ENCODE measurements at places on chromosomes 4 and X.

DNA sequence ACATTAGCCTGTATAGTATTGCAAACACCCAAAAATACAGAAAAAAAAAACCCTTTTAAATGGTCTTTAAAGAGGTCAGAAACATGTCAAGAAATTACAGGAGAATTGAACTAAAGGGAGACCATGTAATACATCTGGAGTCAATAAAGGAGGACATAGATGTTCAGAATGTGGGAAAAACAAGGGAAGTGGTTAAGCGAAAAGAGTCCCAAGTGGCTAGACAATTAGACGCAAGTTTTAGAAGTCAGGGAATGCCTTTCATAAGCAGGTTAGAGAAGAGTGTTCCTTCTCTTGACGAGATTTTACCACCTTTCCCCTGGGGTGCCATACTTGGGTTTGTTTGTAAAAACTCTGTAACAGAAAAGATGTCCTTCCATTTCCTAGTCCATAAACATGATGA, 7.8 kb downstream of the LNX1 start:
- H3K27me3 ChIP-seq, result no peaks in the 10 kb centered on the region
- no peak for DNase-seq
- no peaks in the 10 kb centered on the region for H3K36me3 ChIP-seq

DNA sequence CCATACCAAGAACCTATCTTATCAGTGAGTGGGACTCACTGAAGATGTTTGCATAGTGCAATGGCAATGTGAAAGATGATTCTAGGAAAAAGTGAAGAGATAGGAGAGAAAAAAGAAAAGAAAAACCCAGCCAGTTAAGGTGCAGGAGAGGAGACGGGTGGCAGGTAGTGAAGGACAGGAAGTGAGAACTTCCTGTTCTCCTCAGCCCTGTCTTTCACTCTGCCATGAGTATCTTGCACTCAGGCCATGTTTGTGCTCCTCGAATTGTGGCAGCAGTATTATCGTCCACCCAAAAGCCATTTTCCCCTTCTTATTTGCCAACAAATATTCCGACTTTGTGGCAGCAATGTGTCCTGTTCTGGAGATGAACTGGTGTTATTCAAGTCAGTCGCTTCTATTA, 8.6 kb upstream of the ENPEP start:
- no peak overlapping the region for H3K4me3 ChIP-seq
- H3K27me3 ChIP-seq, result no peaks in the 10 kb centered on the region
- DNase-seq, result no peak
- H3K36me3 ChIP-seq, result no peaks in the 10 kb centered on the region
- H3K27ac ChIP-seq, result no peak overlapping the region

- no peak overlapping the region for H3K27ac ChIP-seq
- no peaks in the 10 kb centered on the region for H3K27me3 ChIP-seq
- peaks cover 58% of the 10 kb centered on the region for H3K36me3 ChIP-seq
- peaks cover 38% of the 10 kb centered on the region for H3K4me1 ChIP-seq
- no peak for DNase-seq
Observed at GRCh38 chr4:6857009-6857882, 52.4 kb upstream of the TBC1D14 start.

DNA sequence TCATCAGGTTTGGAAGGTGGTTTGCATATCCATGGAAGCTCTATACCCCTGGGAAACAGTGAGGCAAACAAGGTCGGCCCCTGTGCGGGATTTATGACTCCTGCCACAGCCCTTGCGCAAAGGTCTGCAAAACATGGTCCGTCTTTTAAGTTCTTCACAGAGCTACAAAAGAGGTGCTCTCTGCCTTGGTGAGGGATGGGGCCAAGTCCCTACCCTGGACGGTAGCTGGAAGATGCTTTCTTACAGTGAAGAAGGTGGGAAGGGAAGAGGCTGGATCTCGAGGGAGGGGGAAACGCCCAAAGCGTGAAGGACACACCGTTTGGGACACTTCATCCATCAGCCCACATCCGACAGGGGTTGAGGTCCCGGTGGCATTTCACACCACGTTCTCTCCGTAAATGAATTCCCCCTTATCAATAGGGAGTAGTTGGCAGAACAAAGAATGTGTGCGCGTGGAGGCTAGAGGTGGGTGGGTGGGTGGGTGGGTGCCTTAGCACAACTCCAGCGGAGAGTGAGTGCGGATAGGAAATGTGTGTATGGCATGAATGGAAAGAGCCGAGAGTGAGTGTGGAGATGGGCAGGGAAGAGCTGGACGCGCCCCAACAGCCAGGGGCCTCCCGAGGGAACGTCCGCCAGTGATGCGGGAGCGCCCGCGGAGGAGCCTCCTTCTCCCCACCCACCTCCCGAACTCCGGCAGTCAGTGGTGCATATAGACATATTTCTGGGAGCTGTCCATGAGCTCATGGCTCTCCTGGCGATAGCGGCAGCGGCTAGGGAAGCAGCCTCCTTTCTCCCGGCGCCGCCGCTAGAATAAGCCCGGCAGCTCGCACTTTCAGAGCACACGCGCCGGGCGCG, 68.3 kb downstream of the LARP7 start:
- peak; percentile 78 for DNase-seq
- no peaks in the 10 kb centered on the region for H3K36me3 ChIP-seq
- H3K27ac ChIP-seq, result no peak overlapping the region
- H3K4me1 ChIP-seq, result peaks cover 3% of the 10 kb centered on the region

DNA sequence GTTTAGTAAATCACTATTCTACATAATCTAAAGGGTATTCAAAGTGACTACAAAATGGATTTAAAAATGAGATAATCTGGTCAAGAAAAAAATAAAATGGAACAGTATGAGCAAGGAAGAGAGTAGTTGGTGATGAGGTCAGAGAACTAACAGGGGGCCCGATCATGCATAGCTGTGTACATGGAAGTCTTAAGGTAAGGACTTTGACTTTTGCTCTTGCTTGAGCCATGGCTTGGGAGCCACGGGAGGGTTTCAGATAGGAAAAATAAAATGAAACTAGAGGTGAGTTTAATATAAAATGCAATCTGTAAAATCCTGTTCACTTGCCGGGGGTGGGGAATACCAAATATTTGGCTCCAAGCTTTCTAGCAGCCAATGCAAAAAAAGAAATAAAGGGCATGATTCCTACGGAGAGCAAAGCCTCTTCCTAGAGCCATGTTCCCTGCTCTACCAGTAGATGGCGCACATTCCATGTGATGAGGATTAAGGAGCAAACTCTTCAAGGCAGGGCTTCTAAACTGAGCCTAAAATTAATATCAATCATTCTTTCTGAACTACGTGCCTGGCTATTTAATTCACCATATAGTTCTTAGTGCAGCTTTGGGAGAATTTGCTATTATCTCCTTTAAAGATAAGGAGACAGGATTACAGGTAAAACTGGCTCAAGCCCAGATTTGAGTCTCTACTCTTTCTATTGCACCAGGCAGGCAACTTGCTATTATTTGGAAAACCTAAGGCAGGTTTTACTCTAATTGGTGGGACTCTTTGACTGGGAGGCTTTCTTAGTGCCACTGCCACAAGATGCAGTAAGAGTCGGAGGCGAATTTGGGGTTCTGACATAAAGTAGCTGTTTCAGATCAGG, 6.8 kb upstream of the CLCN5 start:
- no peaks in the 10 kb centered on the region for H3K36me3 ChIP-seq
- no peak overlapping the region for H3K27ac ChIP-seq
- no peaks in the 10 kb centered on the region for H3K27me3 ChIP-seq
- H3K4me3 ChIP-seq, result no peak overlapping the region

GRCh38 chrX:135707880-135708279, 5.6 kb upstream of the CT45A1 start:
- H3K27ac ChIP-seq, result no peak overlapping the region
- no peaks in the 10 kb centered on the region for H3K27me3 ChIP-seq
- H3K36me3 ChIP-seq, result no peaks in the 10 kb centered on the region
- H3K4me3 ChIP-seq, result no peak overlapping the region
- no peak for DNase-seq
- no peaks in the 10 kb centered on the region for H3K4me1 ChIP-seq

DNA sequence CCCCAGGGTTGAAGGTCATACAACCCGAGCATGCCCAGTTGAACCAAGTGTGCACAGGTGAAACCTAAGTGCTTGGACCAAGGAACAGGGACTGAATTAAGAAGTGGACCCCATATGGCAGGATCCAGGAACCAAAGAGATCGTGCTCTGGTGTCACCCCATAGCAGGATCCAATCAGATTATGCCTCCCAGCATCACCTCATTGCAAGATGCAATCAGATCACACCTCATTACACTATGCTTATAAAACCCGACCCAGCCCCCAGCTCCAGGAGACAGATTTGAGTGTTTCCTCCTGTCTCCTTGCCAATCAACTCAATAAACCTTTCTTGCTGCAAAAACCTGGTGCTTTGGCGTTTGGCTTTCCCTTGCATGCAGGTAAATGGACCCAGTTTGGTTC, 37.6 kb downstream of the EFHC2 start:
- no peaks in the 10 kb centered on the region for H3K4me1 ChIP-seq
- H3K27me3 ChIP-seq, result no peaks in the 10 kb centered on the region
- H3K27ac ChIP-seq, result no peak overlapping the region
- no peak overlapping the region for H3K4me3 ChIP-seq

- H3K4me1 ChIP-seq, result no peaks in the 10 kb centered on the region
- no peaks in the 10 kb centered on the region for H3K27me3 ChIP-seq
- no peak overlapping the region for H3K4me3 ChIP-seq
- no peak for DNase-seq
- no peak overlapping the region for H3K27ac ChIP-seq
Observed at GRCh38 chrX:134572816-134573682, 85.2 kb downstream of the PLAC1 start.

GRCh38 chr4:154344686-154345085, 146.9 kb downstream of the DCHS2 start:
- H3K36me3 ChIP-seq, result no peaks in the 10 kb centered on the region
- no peak for DNase-seq
- H3K27me3 ChIP-seq, result no peaks in the 10 kb centered on the region
- no peaks in the 10 kb centered on the region for H3K4me1 ChIP-seq

DNA sequence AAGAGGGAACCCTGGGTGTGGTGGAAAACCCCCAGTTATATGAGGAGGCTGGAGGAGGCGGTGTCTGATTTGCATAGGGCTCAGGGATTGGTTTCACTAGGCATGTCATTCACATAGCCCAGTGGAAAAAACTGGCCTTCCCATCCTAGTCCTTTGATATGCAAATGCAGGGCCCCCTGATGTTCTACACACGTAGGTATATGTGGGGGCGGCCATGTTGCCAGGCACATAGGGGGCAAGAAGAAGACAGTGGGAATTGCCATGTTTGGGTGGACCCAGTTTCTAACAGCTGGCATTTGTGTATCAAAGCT, 34.0 kb upstream of the ENPP6 start:
- no peaks in the 10 kb centered on the region for H3K27me3 ChIP-seq
- no peak overlapping the region for H3K27ac ChIP-seq
- H3K4me1 ChIP-seq, result no peaks in the 10 kb centered on the region
- no peak for DNase-seq

- no peak overlapping the region for H3K27ac ChIP-seq
- no peak overlapping the region for H3K4me3 ChIP-seq
- no peaks in the 10 kb centered on the region for H3K36me3 ChIP-seq
Observed at GRCh38 chr4:113588895-113589668, 172.5 kb downstream of the CAMK2D start.

- H3K36me3 ChIP-seq, result no peaks in the 10 kb centered on the region
- H3K4me3 ChIP-seq, result no peak overlapping the region
- H3K27me3 ChIP-seq, result no peaks in the 10 kb centered on the region
- peaks cover 39% of the 10 kb centered on the region for H3K4me1 ChIP-seq
- DNase-seq, result peak; percentile 92
Observed at GRCh38 chr4:1201851-1202525, 29.6 kb upstream of the SPON2 start.

GRCh38 chr4:155724731-155725130, 34.1 kb upstream of the GUCY1B1 start:
- H3K27ac ChIP-seq, result no peak overlapping the region
- no peaks in the 10 kb centered on the region for H3K36me3 ChIP-seq
- H3K4me1 ChIP-seq, result no peaks in the 10 kb centered on the region
- no peaks in the 10 kb centered on the region for H3K27me3 ChIP-seq
- H3K4me3 ChIP-seq, result no peak overlapping the region
- no peak for DNase-seq

DNA sequence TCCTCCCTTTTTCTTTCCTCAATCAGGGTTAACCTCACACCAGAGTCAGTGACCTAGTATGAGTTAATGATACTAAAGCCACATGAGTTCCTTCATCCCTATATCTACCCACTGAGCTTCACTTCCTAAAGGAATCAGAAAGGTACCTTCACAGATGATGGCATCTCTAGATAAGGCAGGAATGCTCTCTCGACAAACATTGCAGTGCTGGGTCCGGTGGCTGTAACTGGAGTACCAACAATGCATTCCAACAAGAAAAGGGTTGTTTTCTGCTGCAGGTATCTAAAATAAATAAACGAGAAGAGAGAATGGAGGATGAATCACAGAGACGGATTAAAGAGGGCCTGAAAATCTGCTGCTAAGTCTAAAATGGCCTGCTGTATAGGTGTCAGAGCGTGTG, 66.7 kb downstream of the DGKK start:
- no peaks in the 10 kb centered on the region for H3K4me1 ChIP-seq
- DNase-seq, result no peak
- no peaks in the 10 kb centered on the region for H3K36me3 ChIP-seq
- H3K27me3 ChIP-seq, result no peaks in the 10 kb centered on the region
- H3K4me3 ChIP-seq, result no peak overlapping the region
- H3K27ac ChIP-seq, result no peak overlapping the region

GRCh38 chrX:65690057-65690855, 22.8 kb downstream of the MSN start:
- H3K4me3 ChIP-seq, result no peak overlapping the region
- H3K4me1 ChIP-seq, result peaks cover 99% of the 10 kb centered on the region
- H3K36me3 ChIP-seq, result peaks cover 4% of the 10 kb centered on the region
- H3K27ac ChIP-seq, result no peak overlapping the region

- H3K4me3 ChIP-seq, result no peak overlapping the region
- H3K4me1 ChIP-seq, result no peaks in the 10 kb centered on the region
- no peaks in the 10 kb centered on the region for H3K27me3 ChIP-seq
- H3K36me3 ChIP-seq, result no peaks in the 10 kb centered on the region
- DNase-seq, result no peak
Observed at GRCh38 chrX:103513476-103514108, 5.7 kb downstream of the RAB40A start.

- no peaks in the 10 kb centered on the region for H3K4me1 ChIP-seq
- H3K36me3 ChIP-seq, result no peaks in the 10 kb centered on the region
- peak overlapping the region; percentile 1 for H3K4me3 ChIP-seq
- peak overlapping the region; percentile 72 for H3K27ac ChIP-seq
- H3K27me3 ChIP-seq, result no peaks in the 10 kb centered on the region
Observed at GRCh38 chrX:1657367-1658070, 42.7 kb downstream of the ASMT start.

DNA sequence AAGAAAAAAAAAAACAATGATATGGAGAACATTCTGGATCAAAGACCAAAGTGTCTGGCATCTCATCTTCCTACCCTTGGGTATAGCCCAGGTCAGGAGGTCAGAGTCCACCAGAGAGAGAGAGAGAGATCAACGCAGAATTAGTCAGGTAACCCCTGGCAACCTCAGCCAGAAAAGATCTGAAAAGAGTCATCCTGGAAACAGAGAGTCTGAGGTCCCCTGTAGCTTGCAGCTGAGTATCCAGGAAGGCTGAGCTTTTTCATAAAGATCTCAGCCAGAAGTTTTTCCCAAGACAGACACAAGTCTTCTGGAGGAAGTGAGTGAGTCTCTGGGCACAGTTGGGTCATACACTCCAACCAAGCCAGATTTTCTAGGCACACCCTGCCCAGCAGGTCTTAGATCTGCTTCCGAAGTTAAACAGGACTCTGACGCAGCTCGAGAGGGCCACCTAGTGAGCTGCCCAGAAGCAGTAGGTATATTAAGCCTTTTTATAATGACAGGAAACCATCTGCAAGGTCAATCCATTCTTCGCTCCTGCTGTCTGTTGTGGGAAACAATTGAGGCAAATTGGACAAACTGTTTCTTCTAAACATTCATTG, 35.7 kb downstream of the ACE2 start:
- H3K4me3 ChIP-seq, result no peak overlapping the region
- H3K27ac ChIP-seq, result no peak overlapping the region
- H3K27me3 ChIP-seq, result peaks cover 35% of the 10 kb centered on the region
- H3K36me3 ChIP-seq, result no peaks in the 10 kb centered on the region

Data from spleen (tissue), 13 donors.